Fibroblast of skin of left quadriceps (primary cell): ENCODE measurements at places on chromosomes 4 and X.

DNA sequence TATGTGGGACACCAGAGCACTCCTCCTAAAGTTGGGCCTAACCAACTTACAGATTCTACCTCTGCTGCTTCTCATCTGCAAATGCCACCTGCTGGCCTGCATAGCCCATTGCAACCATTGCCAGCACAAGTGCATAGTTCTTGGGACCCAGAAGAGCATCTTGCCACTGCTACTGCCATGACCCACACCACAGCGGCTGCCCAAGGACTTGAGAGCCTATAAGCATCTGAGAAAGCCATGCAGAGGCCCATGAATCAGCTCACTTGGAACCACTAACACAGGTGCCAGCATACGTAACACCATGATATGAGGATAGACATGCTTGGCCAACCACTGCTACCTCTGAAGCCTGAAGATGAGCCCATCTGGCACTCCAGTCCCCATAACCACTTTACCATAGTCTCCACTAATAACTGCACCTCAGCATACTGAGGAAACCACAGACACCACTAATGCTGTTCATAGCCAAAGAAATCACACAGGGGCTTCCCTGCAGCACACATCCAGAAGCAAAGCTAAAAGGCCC is 258.1 kb upstream of the AGTR2 start:
- no peak for DNase-seq

- no peak for DNase-seq
Measured at GRCh38 chr4:145487631-145488030, 6.0 kb downstream of the SMAD1 start.

DNA sequence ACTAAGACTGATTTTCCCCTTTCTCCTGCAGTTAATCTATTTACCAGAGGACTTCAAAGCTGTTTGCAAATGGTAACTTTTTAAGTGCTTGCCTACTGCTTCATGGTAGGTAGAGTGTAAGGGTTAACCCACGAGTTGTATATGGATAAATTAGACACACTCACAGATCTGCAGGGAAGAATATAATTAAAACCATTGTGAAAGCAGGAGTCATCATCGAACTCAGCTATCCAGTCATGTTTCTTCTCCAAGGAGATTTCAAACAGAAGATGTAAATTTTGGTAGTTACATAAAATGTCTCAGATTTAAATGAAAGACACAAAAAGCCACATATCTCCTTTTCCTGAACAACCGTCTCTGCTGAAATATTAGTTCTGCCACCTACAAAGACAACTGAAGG is 549 bp upstream of the XG start:
- DNase-seq: no peak

DNA sequence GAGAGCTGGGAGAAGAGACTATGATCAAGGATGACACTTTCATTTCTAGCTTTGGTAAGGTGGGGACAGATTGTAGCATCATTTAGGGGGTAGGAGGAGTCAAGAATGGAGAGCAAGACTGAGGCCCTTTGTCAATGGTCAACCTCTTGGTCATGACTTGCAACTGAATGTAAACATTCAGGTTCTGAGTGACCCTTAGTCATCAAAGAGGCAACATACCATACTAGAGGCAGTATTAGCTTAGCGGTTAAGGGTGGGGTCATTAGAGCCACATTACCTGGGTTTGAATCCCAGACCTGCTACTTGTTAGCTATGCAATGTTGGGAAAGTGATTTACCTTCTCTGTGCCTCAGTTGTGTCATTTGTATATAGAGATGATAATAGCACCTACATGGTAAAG is 76.5 kb downstream of the MED28 start:
- no peak for DNase-seq

DNA sequence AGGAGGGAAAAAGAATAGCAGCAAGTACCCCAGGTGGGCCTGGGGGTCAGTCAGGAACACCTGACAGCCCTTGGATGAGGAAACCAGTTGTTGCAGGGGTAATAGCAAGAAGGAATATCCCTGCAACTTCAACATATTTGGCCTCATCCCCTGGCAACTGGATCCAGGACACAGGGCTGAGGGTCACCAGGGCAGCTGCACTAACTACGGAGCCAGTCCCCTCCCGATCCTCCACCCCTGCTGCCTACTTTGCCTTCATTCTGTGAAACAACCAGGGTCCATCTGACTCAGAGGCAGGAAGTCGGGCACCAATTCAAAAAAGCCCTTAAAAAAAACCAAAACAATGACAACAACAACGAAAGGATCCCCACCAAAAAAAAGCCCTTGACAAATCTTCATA is 52.9 kb downstream of the FRMPD3 start:
- no peak for DNase-seq
